Stimulated activated CD4-positive, alpha-beta T cell treated with anti-CD3 and anti-CD28 coated beads, Interleukin-2, amount 100 ng/mL, for 48 hours (primary cell): ENCODE measurements at places on chromosomes 2 and 18.

DNA sequence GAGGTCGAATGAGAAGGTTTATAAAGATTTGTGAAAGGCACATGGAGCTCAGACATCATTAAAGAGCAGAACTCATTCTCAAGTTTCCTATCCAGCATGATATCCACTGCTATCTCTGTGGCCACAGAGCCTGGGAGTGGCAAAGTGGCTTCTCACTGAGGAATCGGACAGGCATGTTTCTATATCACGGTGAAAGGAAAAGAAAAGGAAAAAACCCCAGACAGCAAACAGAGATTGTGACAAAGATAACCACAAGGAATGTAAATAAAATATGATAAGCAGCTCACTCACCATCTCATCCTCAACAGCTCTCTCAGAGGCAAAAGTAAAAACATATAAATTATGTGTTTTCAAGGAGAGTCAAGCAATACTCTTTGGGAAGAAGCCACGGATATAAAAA is 2.5 kb downstream of the PID1 start:
- no peak for DNase-seq

GRCh38 chr2:5140347-5140746 is 551.8 kb upstream of the SOX11 start:
- DNase-seq, result no peak

DNA sequence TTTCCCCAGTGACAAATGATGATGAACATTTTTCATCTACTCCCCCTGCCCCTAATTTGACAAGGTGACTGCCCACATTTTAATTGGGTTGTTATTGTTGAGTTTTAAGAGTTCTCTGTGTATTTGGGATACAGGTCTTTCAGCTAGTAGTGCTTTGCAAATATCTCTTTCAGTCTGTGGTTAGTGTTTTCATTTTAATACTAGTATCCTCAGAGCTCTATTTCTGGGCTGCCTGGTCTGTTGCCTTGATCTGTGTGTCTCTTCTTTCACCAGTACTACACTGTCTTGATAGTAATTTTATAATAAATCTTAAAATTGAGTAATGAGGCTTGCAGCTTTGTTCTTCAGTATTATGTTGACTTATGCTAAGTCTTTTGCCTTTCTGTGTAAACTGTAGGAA is 19.7 kb downstream of the EIF5B start:
- DNase-seq, result no peak

DNA sequence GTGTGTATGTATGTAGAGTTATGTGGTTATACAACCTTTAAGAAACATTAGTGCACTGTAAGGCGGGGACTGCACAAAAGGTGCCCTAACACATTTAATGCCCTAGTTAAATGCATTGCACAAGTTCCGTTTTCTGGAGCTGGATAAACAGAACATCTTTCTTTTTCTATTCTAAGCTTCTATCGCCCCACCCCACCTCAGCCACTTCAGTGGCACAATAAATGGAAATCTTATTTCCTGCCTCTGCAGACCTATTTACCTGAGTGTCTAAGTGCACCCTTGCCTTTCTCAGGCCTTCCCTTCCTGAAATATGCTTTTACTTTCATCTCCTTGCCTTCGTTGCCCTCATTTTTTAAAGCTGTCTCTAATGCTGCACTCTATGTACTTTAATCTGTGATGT is 123.5 kb downstream of the TANC1 start:
- no peak for DNase-seq

GRCh38 chr2:54423213-54423612 is 32.9 kb upstream of the SPTBN1 start:
- DNase-seq, result no peak
